CD4-positive, alpha-beta T cell (primary cell): ENCODE measurements at places on chromosomes 2 and 18.

- peak; percentile 42 for DNase-seq
Observed at GRCh38 chr2:106098081-106098480, 96.0 kb downstream of the UXS1 start.

DNA sequence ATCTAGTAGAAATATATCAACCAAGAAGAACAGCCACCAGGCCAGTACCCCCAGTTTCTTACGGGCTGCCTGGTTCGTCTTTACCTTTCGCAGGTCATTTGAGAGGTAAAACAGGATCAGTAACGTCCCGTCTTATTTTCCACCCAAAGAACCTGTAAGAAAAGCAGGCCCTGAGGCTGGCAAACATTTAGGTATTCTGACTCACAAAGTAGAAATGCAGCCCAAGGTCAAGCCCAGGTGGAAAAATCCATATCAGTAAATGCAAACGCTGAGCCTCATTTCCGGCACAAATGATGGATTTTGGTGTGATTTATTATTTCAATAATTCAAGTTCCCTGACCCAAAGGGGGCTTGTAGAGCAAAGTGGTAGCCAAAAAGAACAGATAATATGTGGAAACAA lies 171.2 kb downstream of the ZNF516 start:
- no peak for DNase-seq

DNA sequence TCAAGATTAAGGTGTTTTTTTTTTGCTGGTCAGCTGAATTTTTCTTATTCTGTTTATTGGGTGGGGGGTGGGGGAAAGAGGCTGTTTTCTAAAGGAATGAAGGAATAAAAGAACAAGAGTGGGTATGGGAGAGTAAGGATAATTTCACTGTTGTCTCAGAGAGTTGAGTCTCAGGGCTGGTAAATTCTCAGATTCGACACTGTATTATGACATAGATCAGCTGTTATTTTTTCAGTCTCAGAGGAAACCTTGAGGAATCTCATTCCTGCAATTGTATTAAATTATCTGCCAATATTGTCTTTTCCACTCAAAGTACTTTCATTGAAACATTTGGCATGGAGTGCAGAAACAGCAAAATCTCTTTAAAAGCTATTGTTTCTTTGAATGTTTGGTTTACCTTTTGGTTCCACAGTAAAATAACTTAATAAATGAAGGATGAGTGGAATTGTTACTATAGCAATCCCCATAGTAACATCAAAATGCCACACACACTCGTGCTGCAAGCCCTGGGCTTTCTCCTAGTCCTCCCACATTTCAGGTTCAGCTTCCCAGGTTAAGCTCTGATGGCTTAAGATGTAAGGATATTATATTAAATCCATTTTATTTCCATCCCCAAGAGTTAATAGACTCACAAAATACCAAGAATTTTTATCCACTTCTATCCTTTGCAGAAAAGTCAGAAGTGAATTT lies 478.7 kb upstream of the TCF4 start:
- no peak for DNase-seq

DNA sequence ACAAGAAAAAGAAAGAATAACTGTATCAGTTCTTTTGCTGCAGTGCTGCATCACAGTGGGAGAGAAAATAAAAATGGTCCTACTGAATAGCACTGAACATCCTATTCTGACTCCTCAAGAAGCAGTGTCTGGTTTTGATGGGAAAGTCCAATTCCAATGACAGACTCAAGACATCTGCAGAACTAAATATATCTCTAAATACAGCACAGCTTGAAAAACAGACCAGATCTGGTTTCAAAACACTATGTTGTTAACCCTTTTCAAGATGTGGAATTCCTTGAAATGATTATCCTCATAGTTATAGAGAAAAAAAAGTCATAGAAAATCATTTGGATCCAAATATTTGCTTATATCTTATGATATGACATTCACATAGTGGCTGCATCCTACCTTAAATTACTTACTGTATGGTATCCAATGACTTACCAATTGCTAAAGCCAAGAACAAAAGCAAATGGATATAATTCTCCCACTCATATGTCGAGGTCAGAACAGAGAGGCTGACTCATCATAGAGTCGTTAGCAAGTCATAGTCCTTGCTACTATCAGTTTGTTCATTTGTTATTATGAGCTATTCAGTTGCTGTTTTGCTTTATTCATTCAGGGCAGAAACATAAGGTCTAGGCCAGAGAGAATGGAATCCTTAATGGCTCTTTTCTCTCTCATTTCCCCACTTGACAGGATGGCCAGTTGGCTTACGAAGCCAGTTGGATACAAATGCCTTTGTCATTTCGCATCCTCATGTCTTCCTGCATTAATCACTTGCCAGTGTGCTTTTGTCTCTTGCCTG lies 62.5 kb upstream of the ACVR2A start:
- DNase-seq = no peak

DNA sequence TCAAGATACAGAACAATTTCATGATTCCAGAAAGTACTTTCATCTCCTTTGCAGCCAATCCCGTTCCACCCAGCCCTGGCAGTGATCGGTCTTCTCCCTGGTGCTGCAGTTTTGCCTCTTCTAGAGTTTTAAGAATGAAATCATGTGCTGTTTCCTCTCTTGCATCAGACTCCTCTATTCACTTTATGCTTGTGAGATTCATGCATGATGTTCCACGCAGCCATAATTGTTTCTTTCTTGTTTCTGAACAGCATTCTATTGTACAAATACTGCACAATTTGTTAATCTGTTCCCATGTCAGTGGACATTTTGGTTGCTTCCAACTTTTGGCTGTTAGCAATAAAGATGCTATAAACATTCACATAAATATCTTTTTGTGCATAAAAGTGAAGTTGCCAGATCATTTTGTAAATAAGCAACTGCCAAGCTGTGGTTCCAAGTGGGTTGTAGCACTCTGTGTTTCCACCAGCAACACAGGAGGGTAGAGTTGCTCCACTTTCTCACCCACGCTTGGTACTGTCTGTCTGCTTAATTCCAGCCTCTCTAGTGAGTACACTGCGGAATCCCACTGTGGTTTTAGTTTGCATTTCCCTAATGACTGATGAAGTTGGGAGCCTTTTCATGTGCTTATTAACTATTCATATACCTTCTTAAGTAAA lies 104.5 kb downstream of the TWIST2 start:
- DNase-seq = no peak

- DNase-seq = no peak
Observed at GRCh38 chr18:49560624-49561288, 1.1 kb upstream of the LIPG start.

DNA sequence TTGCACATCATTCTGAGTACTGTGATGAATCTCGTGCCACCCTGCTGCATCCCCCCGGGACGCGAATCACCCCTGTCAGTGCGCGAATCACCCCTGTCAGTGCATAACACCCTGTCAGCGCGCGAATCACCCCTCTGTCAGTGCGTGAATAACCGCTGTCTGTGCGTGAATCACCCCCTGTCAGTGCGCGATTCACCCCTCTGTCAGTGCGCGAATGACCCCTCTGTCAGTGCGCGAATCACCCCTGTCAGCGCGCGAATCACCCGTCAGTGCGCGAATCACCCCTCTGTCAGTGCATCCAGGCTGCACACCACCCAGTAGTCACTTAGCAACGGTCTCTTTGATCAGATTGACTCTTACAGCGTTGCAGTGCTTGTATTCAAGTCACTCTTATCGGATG lies 134.4 kb upstream of the TPO start:
- DNase-seq = no peak

DNA sequence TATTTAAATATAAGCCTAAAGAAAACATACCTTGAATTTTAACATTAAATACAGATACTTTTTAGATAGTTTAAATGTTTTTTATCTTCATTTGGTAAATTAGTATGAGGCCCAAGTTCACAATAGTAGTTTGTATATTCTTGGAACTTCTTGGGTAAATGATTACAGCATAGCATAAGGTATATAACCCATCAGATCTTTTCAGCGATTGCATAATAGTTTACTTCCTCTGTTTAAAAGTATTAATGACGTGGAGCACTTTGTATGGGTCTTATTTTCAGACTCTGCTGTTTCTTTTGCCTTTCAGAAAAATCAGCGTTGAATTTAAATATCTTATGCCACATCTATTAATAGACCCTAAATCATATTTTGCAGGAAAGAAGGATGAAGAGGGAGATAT lies 60.2 kb downstream of the CHRNA1 start:
- no peak for DNase-seq

DNA sequence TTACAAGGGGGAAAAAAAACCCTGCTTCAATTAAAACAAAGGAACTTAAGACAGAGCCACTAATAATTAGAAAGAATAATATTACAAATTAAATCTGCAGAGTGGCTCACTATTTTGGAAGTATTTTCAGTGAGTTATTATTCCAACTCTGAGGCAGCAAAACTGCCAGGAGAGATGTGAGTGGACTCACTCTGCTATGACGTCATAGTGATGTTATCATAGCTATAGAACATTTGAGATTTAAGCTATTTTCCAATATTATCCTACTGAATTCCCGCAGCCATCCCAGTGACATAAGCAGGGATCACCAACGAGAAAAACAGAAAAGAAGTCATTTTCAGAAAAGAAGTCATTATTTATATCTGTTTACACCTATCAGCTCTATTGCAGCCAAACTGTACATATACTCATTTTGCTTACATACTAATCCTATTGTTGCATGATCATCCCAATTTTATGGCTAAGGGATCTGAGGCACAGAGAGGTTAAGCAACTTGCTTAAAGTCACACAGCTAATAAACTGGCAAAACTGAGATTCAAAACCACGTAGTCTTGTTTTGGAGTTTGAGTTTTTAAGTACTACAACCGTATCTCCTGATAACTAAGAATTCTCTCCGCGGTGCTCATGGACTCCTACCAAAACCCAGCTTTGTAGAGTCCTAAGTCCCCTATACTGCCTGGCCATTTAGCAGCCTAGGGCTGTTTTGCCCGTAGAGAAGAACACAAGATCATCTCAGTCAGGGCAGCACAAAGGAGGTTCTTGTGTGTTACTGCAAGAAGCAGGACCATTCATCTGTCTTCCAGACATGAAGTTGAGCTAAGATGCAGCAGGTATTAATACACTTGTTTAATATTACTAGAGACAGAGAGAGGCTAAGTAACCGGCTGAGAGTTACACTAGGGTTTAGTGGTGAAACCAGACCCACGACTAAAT lies 299.8 kb downstream of the TCF4 start:
- DNase-seq = no peak
